Omental fat pad (tissue), 4 donors: ENCODE measurements at places on chromosomes 2 and 18.

GRCh38 chr2:2743164-2743571 is 412.1 kb upstream of the MYT1L start:
- no peak for DNase-seq

DNA sequence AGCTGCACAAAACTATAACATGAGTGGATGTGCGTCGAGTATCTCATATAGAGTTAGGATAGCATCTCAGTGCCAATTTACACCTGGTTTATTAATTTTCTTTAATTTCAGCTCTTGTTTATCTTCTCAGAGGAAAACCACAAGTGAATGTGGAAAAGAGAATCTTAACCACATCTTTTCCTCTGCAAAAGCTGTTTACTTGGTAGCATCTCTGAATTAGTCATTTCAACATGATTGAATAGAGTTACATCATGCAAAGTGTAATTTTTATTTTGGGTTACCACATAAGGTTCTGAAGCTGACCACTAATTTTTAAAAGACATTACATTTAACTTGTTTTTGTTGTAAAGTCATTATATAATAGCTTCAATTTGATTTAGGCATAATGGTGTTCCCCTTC is 83.8 kb upstream of the FAM237A start:
- no peak for DNase-seq

DNA sequence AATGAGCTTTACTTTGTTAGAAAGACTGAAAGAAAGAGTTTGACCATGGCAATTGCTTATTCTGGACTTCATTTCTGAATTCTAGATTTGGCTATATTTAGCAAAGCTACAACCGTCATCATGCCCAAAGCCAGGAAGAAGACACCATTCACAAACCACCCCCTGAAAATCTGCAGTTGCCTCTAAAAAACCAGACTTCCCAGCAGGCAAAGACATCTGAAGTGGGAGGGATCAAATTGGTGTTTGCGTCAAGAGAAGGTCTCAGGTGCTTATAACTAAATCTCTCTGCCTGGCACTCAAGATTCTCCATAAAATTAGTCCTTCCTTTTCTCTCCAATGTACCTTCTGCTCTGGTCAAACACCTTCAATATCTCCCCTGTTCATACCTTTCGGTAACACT is 5.6 kb downstream of the AAK1 start:
- DNase-seq = no peak

DNA sequence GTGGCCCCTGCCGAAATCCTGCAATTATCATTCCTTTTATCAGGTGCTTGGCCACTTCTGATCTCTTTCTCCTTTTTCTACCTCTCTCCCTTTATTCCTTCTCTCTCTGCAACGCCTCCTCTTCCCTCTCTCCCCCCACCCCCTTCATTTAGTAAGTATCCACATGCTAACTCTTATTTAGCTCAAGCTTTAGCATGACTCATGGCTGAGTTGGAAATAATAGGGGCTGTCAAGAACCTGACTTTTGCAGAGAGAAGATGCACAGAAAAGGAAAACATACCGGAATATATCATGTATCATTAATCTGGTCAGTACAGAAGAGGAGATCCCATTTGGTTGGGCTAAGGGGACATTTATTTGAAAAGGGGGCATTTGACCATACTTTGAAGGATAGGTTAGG is 33.1 kb downstream of the FAM171B start:
- DNase-seq = no peak

DNA sequence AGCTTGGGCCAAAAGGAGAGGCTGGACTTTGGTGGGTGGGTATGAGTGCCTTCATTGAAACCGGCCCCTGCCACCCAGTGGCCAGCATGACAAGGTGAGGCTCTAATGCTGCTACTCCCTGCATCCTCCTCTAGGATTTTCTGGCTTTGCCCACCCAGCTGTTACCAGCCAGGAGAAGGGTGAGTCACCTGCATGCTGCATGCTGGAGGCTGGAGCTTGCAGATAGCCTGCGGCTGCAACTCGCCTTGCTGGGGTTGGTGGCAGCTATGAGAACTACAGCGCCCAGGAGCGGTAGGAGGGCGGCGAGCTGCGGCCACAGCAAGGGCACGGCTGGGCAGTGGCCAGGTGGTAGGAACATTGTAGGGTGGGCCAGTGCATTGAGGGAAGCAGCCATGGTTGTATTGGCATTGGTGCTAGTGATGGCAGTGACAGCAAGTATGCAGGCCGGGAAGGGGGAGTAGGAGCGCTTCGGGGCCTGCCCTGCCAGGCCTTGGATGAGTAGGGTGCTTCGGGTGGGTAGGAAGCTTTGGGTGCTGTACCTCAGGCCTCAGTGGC is 75.4 kb upstream of the SLC35G4 start:
- no peak for DNase-seq

GRCh38 chr2:19774805-19775176 is 127.0 kb downstream of the TTC32 start:
- no peak for DNase-seq

GRCh38 chr2:43507137-43507536 is 88.7 kb downstream of the THADA start:
- no peak for DNase-seq

GRCh38 chr2:24824966-24825882 is 32.0 kb downstream of the CENPO start:
- DNase-seq = no peak

GRCh38 chr2:51903728-51904127 is 871.8 kb upstream of the NRXN1 start:
- no peak for DNase-seq

- no peak for DNase-seq
Observed at GRCh38 chr2:226893216-226893615, 57.4 kb downstream of the RHBDD1 start.

- no peak for DNase-seq
Observed at GRCh38 chr2:74379851-74380789, at the start of gene DCTN1. Gene DCTN1 (minus strand): TSS chr2:74380311. CDS start chr2:74380037, 274 bp downstream.

GRCh38 chr2:51028829-51029228 is 3.1 kb downstream of the NRXN1 start:
- no peak for DNase-seq

- no peak for DNase-seq
Observed at GRCh38 chr2:179429060-179429471, 164.4 kb upstream of the SESTD1 start.

- no peak for DNase-seq
Observed at GRCh38 chr18:13022644-13023043, 31.5 kb downstream of the CEP192 start.

DNA sequence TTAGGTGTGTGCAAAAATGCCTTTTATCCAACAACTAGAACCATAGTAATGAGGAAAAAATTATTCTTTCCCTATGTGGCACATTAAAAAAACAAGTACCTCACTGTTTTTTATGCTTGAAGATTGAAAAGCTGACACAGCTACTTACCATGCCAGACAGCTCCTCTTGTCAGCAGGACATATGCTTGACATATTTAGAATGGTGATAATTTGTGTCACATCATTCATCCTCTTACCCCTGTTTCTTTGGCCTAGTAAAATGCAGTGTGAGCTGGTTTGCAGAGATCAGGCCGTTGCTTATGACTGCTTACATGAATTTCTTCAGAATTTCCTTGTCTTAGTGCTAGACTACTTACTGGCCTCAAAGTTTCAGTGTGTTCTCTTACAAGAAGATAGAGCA is 869.9 kb downstream of the LRP1B start:
- DNase-seq = no peak

GRCh38 chr2:144593803-144594202 is 73.9 kb upstream of the ZEB2 start:
- no peak for DNase-seq

- DNase-seq = no peak
Observed at GRCh38 chr18:73232933-73233332, 365.1 kb upstream of the NETO1 start.

DNA sequence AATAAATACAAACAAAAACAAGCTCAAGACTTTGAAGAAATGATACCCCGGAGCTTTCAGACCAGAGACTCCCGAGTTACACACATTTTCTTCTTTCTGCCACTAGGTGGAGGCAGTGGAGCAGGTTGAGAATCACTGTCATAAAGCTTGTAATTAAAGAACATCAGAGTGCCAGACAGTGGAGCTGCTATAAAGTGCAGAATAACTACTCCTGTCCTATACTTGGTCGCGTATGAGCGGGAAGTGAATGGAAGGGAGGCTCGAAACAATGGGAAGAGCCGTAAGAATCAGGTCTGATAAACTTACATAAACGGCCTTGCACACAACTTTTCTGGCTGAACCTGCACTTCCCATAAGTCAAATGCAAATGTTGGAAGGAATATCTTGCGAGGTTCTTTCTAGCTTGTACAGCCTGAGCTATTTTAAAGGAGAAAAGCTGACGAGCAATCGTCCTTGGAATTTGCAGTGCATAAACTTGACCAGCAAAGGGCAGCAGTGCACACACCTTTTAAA is 189.0 kb downstream of the RPIA start:
- DNase-seq = no peak

GRCh38 chr2:149819356-149819957 is 231.9 kb upstream of the MMADHC start:
- no peak for DNase-seq

- DNase-seq = no peak
Observed at GRCh38 chr2:172279813-172280212, 147.6 kb upstream of the ITGA6 start.
